ENCODE measurements at places on chromosomes 1 and 21.

DNA sequence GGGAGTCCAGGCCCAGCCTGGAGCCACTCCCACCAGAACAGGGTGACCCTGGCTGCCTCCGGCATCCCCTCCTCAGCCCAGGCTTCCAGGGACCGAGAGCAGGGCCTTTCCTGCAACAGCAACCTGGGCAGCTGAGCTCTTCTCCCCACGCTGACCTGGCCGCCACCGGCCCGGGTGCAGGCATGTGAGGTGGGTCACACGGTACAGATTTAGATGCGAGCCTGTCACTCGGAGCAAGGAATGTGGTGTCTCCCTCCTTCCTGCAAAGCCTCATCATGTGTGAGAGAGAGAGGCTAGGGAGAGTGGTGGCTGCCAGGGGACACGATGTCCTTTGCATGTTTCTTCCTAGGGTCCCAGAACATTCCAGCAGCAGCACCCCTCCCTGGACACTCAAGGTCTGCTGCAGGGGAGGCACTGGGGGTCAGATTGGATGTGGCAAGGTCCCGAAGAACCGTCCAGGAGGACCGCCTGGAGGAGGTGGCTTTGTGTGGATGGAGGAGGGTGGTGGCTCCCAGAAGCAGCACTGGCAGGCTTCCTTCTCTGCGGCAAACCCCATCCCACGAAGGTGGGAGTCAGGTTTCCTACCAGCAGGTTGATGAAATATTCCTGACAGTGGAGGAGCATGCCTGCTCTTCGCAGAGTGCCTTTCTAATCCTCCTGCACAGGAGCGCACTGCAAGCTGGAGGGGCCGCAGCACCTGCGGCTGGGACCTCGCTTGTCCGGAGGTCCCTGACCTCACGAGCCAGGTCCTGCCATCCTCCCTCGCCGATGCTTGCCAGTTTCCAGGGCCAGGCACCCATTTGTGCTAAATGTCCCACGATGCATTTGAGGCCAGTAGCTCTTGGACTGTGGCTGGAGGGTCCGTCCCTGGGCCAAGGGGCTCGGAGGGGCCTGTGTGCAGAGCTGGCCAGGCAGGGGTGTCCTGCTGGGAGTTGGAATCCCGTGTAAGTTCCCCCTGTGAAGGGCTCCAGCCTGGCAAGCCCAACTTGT is 68.4 kb downstream of the PRDM16 start:
- DNase-seq = no peak

GRCh38 chr1:175841738-175842187 is 98.4 kb upstream of the TNR start:
- no peak for DNase-seq

- DNase-seq = no peak
These were observed 9.1 kb upstream of the PADI2 start for GRCh38 chr1:17128361-17128760.

- DNase-seq = no peak
These were observed 7.3 kb upstream of the SEC16B start for GRCh38 chr1:177977141-177977540.

- no peak for DNase-seq
These were observed 132.5 kb downstream of the ZMYM4 start for GRCh38 chr1:35401049-35401448.

GRCh38 chr1:173253046-173253445 is 45.9 kb upstream of the TNFSF4 start:
- no peak for DNase-seq

GRCh38 chr1:212101735-212102134 is 66.2 kb downstream of the DTL start:
- DNase-seq = no peak

GRCh38 chr1:80293818-80294217 is 1287.3 kb upstream of the ADGRL4 start:
- no peak for DNase-seq

DNA sequence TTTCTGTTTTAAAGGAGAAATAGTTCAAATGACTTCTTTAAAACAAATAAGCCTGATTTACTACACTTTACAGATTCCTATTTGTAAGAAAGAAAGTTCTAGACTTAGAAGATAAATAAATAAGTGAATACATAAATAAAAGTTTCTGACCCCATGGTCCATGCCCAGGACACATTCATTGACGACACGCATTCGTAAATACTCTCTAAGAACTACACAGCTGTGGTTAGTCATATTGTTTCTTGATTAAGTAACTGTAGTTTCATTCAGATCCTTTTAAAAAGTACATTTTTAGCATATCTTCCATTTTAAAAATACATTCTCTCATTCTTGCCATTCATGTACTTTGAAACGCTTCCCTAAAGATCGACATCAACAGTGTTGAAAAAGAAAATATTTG is 497.4 kb downstream of the SETD4 start:
- no peak for DNase-seq

DNA sequence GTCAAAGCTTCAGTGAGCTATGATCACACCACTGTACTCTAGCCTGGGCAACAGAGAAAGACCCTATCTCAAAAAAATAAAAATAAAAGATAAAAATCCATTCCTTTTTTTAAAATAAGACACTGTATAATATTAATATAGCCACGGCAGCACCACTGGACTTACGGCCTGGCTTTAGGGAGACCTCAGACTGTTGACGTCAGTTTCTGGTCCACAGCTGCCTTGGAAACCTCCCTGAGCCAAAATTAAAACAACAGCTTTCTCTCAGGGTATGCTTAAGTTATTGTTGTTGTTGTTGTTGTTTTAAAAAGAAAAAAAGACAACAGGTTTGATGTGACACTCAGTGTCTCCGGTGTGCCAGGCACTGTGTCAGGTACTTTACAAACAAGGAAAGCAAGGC is 42.0 kb downstream of the CAPZB start:
- DNase-seq = no peak

GRCh38 chr1:32232558-32233304 is 10.5 kb downstream of the EIF3I start:
- DNase-seq = no peak

- no peak for DNase-seq
These were observed 6.2 kb upstream of the TEX50 start for GRCh38 chr1:173628888-173629287.

DNA sequence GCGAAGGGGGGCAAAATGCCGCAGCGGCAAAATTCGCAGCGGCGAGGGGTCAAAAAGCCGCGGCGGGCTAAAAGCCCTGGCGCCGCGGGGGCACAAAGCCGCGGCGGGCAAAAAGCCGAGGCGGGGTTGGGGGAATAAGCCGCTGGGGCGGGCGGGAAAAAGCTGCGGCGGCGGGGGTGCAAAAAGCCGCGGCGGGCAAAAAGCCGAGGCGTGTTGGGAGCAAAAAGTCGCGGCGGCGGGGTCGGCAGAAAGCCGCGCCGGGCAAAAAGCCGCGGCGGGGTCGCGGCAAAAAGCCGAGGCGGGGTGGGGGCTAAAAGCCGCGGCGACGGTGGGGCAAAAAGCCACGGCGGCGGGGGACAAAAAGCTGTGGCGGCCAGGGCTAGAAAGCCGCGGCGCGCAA is 3902.5 kb downstream of the SRGAP2C start:
- no peak for DNase-seq

DNA sequence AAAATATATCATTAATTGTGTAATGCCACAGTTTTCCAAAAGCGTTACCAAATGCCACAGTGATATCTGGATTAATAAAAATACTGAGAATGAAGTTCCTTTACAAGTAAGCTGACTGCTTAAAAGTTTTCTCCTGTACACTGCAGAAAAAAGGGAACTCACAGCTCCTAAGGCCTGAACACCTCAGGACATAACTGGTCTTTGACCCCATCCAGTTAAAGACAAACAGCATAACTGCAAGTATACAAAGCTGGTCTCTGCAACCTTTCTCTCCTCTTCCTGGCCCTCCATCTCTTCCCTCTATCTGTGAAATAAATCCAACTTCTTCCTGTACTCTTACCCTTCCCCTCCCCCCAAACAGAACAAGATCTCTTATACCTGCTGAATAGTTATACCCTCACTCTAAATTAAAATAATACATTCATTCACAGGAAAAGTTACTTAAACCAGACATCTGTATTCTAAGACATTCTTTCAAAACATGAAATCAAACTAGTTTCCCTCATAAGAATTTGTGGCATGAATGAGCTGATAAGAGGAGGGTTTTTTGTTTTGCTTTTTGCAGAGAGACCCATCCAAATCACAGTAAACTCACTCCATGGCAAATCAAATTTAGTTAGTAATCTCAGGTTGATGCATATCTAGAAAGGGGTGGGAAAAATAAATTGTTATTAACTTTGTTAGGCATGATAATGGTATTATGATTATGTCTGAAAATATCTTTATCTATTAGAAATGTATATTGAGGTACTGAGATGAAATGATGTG is 2.9 kb downstream of the DIPK1A start:
- no peak for DNase-seq

GRCh38 chr1:86938450-86938849 is 24.0 kb downstream of the HS2ST1 start:
- DNase-seq = no peak

DNA sequence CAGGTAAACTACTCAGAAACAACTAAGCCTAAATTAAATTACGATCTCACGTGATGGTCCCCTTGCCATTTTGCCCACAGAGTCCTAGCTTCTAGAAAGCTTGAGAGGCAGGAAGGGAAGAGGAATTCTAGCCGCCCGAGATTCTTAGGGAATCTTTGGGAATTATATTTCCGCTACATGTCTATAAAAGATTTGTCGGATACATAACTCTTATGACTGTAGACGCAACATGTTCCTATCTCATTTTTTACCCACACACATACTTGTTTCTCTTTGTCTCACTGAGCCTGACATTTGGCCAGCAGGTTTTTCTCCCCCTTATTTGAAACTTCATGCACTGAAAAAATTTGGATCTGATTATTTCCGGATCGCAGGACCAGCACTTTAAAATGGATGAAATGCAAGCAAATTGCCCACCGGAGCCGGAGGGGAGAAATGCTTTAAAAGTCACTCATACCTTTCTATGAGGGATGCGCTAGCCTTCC is 5.5 kb downstream of the GLIS1 start:
- no peak for DNase-seq

DNA sequence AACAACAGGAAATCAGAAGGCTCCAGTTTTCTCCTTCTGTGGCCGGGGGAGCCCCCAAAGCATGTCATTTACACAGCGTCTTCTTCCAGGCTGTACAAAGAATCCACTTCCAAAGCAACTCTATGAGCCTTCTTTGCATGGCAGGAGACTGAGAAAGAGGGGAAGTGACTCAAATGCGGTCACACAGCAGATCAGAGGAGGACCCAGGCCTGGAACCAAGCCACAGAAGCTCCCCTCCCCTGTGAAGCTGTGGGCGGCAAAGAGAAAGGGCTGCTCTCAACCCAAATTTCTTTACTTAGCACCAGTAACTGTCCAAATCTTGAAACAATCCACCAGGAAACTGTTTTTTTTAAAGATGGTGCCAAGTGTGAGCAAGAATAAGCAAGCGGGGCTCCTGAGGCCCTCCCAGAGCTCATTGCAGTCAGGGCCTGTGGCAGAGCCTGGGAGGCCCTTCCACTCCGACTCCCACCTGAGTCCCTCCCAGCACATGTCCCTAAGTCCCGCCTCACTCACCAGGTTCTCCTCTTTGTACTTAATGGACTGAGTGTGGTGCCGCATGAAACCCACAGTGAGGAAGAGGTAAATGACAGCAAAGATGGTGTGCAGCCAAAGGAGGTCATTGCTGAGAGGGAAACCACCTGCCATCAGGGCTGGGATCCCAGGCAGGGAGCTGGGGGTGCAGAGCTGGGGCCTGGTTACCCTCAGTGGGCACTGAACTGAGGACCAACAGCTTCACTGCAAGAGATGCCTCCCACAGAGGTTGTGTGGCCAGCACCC is 15.9 kb downstream of the TMEM63A start:
- DNase-seq = no peak

DNA sequence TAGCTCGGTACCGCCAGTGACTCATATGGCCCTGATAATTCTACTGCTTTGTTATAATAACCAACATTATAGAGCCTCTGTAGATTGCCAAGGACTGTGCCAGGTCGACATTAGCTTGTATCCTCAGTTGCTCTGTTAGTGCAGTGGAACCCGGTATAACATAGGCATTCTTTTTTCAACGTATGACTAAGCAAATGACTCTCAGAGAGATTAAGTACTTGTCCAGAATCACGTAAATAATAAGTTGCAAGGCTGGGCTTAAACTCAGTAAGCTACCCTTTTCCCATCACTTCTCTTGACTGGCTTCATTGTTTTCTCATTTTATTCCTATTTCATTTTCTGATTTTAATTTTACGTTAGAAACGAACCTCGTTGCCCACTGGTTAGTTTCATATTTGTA is 85.1 kb downstream of the UBE4B start:
- no peak for DNase-seq
